ENCODE measurements at places on chromosomes 13 and 19.

GRCh38 chr13:47594833-47595232, 406.2 kb downstream of the SUCLA2 start:
- no peak for DNase-seq

DNA sequence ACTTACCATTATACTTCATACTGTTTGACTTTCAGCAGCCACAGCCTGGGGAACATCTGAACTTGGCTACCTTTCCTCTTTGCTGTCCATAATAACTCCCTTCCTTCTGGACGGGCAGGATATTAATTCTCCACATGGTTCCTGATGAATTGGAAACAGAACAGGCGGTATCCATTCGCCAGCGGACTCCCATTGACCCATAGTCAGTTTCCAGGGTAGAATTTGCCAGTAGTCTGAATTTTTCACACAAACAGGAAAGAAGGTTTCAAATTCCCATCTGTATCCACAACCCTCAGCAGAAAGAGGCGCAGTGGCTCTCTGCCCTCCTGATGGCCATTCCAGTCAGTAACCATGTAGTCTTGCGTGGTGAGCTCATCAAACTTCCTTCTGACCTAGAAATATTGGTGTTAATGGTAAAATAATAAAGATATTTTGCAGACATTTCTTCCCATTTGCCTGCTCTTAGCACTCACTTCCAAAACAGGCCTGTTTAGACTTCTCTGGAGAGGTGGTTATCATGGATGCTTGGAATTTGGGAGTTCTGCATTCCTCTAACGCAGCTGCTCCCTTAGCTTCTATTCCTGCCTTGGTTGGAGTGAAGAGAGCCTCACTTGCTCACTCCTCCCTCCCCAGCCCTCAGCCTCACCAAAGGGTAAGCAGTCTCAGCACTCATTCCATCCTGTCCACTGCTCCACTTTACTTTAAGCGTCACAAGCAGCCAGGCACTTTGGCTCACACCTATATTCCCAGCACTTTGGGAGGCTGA, 75.0 kb upstream of the OXGR1 start:
- no peak for DNase-seq

GRCh38 chr13:58728126-58728525, 1096.6 kb downstream of the PCDH17 start:
- no peak for DNase-seq

- DNase-seq: no peak
Measured at GRCh38 chr19:53311044-53311443, 22.5 kb upstream of the ZNF845 start.

- DNase-seq: peak; percentile 98
Measured at GRCh38 chr19:11346104-11346940, at the start of the genes CCDC159 and TMEM205. CCDC159 (plus strand) TSS chr19:11346519; CDS start chr19:11346607, 88 bp downstream. TMEM205 (minus strand) TSS chr19:11346268; CDS start chr19:11345619, 649 bp downstream.

GRCh38 chr13:44755872-44756271, 179.7 kb upstream of the TSC22D1 start:
- DNase-seq: no peak

DNA sequence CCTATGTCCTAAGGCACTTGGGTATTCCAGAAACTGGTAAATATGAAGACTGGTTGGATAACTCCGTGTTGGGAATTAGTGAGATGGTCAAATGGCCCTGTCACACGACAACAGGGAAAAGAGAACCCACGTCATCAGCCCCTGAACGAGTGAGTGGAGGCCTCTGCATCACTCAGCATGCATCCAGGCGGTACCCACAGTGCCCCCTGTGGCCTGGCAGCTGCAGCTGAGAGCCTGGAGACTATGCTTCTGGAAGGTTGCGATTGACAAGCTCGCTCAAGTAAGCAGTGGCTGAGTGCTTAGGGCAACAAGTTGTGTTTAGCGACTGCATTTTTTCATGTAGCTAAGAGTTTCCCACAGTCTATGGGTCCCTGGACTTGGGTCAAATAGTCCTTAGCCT, 55.9 kb downstream of the COL4A2 start:
- DNase-seq: no peak

GRCh38 chr13:110276553-110276950, 30.4 kb downstream of the COL4A1 start:
- no peak for DNase-seq

- DNase-seq: no peak
Measured at GRCh38 chr13:49821216-49822009, 28.9 kb upstream of the KPNA3 start.

DNA sequence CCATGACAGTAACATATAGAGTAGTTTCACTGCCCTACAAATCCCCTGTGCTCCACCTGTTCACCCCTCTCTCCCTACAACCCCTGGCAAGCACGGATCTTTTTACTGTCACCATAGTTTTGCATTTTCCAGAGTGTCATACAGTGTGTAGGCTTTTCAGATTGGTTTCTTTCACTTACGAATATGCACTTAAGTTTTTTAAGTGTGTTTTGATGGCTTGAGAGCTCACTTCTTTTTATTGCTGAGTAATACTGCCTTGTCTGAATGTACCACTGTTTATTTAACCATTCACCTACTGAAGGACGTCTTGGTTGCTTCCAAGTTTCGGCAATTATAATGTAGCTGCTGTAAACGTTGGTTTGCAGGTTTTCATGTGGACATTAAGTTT, 175.1 kb downstream of the ITGBL1 start:
- DNase-seq: no peak

- DNase-seq: no peak
Measured at GRCh38 chr19:48881741-48882657, 9.8 kb downstream of the PPP1R15A start.

- no peak for DNase-seq
Measured at GRCh38 chr13:101811284-101811839, 358.9 kb downstream of the ITGBL1 start.

DNA sequence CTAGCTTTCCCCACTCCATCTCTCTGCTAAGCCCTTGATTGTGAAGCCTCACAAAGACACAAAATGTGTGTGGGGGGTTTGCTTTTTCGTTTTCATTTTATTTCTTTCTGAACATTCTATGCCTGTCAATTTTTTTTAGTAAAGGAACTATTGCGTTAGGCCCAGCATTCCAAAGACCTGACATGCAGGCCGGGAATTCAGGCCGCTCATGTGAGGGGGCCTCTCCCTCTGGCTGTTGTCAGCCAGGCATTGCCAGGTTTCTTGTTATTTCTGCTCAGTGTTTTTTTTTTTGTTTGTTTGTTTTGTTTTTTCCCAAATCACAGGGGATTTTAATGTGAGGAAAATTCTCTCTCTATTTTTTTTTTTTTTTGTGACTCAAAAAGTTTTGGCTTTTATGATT, 10.3 kb upstream of the MEDAG start:
- DNase-seq: no peak

DNA sequence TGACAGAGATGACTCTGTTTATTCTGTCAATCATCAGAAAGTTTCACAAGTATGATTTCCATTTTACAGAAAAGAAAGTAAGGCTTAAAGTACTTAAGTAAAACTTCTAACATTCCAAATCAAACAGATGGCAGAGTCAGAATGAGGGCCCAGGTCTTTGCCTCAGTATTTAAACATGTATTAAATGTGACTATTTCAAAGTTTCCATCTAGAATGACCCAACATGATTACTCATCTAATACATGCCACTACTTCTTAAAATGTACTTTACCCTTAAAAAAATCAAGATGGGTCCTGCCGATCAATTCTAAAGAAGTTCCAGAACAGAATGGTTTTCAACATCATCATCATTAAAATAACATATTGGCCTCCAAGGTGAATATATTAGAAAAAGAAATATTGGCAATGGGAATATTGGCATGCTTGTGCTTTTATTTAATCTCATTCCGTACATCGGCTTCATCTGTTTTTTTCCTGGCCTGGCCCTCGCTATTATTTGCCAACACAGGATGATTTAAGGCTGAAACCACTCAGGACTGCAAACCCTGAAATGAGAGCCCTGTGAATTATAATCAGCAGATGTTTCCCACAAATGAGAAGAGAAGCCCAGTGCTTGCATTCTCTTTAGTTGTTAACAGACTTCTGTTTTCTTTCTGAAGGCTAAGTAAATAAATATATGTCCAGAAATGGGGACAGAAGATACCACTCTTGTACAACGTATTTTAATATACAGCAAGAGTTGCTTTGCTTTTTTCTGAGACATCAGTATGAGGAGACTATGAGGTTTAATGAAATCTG, 340.0 kb downstream of the DNAJC15 start:
- no peak for DNase-seq

- DNase-seq: no peak
Measured at GRCh38 chr19:35040826-35041547, 534 bp upstream of the HPN start.

DNA sequence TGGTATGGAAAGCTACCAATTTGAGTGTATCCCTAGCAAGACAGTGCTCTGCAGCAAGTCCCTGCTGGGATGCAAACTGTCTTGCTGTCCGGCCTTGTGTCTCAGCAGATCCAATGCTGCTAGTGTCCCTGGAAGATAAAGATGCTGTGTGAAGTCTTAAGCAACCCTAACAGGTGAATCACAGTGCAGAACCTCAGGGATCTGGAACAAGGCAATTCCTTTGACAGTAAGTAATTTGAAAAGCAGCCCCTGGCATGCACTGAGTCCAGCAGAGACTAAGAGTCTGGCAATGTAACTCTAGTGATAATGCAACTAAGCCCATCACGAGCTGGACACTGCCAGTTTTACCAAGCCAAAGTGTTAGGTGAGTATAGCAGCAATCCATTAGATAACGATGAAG, 1.7 kb upstream of the UCHL3 start:
- no peak for DNase-seq

- no peak for DNase-seq
Measured at GRCh38 chr13:75309981-75310580, 171.9 kb downstream of the TBC1D4 start.

DNA sequence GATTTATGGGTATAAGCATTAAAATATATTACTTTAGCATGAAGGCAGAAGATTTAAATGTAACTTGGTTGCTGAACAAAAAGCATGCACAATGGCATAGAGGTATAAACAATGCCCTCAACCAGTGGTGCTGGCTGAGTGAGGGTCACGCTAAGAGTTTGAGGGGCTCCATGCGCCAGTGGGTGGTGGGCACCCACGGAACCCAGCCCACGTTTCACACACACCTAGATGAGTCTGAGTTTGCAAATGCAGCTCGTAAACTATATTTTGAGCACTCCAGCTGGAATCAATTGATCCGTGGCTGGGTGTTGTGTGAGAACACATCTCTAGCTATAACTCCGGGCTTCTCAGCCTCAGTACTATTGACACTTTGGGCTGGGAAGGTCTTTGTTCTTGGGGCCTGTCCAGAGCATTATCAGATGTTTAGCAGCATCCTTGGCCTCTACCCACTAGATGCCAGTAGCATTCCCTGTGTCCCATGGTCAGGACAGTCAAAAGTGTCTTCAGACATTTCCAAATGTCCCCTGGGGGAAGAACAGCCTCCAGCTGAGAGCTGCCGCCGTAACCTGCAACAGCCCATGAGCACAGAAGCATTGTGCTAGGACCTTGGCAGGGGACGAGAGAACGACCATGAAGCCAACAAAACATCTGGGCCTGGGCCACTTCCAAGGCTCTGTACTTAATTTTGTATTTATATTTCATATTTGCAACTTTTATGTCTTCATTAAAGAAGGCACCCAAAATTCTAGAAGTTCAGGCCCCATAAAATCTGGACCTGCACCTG, 108.1 kb upstream of the SOX1 start:
- DNase-seq: no peak

DNA sequence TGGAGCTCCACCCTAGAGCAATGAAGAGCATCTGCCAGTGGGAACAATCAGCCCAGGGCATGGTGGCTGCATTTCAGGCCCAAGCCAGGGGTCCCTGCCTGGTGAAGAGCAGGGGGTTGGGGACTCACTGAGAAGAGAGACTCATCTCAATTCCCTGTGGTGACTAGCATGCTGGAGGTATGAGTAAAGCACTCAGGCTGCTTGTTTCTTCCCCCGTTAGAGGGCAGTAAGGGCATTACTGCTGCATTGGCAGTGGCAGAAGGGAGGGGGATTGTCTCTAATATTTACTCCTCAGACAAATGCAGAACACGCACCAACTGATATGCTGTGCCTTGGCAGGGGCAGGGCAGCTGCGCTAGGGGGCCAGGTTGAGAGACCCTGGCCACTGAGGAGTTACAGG, 329.1 kb downstream of the SLITRK5 start:
- DNase-seq: no peak

- no peak for DNase-seq
Measured at GRCh38 chr19:39631626-39632025, 24.1 kb upstream of the LGALS16 start.

- DNase-seq: no peak
Measured at GRCh38 chr13:51818781-51819511, 15.0 kb upstream of the DHRS12 start.

DNA sequence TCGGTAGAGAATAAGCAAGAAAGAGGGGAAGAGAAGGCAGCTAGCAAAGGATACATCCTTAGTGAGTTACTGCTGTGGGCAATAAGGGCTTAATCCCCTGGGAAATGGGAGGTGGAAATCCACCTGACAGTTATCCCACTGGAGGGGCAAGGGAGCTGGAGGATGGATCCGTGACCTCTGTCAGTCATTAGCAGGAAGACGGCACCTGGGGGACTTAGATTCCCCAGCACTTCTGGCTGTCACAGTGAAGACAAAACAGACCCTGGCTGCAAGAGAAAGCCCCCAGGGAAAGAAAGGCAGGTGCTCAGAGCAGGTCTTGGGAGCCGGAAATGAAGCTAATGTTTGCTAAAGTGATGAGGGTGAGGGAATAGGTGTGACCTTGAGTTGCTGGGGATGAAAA, 70.4 kb upstream of the MRI1 start:
- DNase-seq: no peak

DNA sequence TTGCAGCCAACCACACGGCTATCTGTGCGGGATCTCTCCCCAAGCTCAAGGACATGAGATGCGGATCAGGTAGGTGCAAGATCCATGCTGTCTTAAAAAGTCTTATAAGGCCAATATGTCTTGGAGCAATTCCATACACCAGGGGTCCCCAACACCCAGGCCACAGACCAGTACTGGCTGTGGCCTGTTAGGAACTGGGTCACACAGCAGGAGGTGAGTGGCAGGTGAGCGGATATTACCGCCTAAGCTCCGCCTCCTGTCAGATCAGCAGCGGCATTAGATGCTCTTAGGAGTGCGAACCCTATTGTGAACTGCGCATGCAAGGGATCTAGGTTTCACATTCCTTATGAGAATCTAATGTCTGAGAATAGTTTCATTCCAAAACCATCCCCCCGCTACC, 68.8 kb upstream of the ZNF599 start:
- no peak for DNase-seq

DNA sequence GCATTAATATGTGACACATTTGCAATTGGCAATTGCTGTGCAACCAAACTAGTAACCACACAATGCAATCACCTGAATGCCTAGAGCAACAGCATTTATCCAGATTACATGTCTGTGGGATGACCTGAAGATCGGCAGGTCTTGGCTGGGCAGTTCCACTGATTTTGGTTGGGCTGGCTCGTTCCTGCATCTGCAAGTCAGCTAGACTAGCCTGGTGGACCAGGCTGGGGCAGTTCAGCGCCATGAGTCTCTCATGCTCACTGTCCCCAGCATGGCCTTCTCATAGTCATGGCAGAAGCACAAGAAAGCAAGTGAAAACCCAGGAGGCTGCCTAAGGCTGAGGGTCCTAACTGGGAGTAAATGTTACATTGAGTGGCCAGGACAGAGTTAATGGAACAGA, 229.1 kb upstream of the TSHZ3 start:
- no peak for DNase-seq
